Activated CD8-positive, alpha-beta T cell treated with anti-CD3 and anti-CD28 coated beads for 36 hours (primary cell): ENCODE measurements at places on chromosomes 13 and 19. TPM values are rescaled to one million over a fixed set of nuclear protein-coding genes. Genes with fewer than 3 reads are reported as not detected.

The F2RL3 gene
- total RNA-seq = not detected

DNA sequence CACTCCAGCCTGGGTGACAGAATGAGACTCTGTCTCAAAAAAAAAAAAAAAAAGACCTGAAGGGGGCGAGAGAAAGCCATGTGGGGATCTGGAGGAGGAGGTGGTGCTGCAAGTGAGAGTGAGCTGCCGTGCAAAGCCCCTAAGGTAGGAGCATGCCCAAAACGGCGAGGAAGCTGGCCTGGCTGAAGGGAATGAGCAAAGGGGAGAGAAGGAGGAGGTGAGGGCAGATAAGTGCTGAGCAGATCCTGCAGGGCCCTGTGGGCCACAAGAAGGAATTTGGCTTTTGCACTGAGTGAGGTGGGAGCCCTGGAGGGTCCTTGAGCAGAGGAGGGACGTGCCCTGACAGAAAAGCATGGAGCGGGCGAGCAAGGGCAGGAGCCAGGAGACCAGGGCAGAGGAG lies 19.4 kb upstream of the ADGRE5 start:
- H3K27me3 ChIP-seq = no peaks in the 10 kb centered on the region
- H3K36me3 ChIP-seq = peaks cover 2% of the 10 kb centered on the region
- H3K4me1 ChIP-seq = peaks cover 35% of the 10 kb centered on the region
- peak overlapping the region; percentile 72 for H3K4me3 ChIP-seq

The PLIN4 gene
- 0.05 TPM for total RNA-seq

DNA sequence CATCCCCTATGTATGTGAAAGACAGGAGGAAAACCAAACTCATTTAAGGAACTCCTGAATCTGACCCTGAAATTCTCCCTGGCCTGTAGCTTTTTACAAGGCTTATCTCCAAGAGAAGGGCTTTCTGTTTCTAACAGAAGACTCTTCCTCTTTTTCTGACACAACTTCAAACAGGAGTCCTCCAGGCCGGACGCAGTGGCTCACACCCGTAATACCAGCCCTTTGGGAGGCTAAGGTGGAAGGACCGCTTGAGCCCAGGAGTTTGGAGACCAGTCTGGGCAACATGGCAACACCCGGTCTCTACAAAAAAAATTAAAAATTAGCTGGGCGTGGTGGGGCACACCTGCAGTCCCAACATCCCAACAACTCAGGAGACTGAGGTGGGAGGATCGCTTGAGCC lies 41.9 kb downstream of the CARS2 start:
- no peak overlapping the region for H3K4me3 ChIP-seq
- H3K36me3 ChIP-seq = peaks cover 58% of the 10 kb centered on the region
- no peaks in the 10 kb centered on the region for H3K27me3 ChIP-seq
- H3K27ac ChIP-seq = no peak overlapping the region

GRCh38 chr13:26705536-26705935 lies 55.0 kb downstream of the GPR12 start:
- no peak overlapping the region for H3K4me3 ChIP-seq
- no peak overlapping the region for H3K27ac ChIP-seq
- H3K36me3 ChIP-seq = no peaks in the 10 kb centered on the region
- H3K27me3 ChIP-seq = no peaks in the 10 kb centered on the region
- no peaks in the 10 kb centered on the region for H3K4me1 ChIP-seq
- no peak for DNase-seq

DNA sequence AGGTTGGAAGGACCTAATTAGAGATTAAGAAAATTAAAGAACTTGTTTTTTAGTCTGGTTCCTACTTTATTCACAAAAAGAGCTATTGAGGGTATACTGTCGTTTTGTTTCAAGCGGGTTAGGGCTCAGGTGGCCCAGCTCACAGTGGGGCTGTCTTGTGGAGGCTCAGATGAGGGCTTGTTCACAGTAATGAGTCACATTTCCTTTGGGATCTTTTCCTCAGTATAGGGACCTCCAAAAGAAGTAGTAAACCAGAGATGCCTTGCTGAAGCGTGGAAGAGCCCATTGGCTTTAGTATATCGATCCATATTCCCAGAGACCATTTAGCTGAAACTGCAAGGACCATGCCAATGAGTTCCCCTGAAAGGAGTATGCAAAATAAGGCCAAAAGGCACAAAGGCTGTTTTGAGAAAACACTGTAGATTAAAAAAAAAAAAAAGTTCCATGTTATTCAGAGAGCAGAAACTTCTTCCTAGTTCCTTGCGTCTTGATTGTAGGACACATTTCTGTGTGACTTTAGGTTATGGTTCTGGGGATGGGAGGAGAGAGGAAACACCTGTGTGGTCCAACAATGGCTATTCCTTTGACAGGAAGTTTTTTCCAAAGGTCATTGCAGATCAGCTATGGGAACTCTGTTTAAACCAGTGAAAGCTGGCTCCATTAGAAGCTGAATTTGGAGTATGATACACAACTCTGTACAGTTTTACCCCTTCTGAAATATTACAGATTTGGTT lies 32.8 kb upstream of the GPI start:
- H3K27me3 ChIP-seq = no peaks in the 10 kb centered on the region
- H3K27ac ChIP-seq = no peak overlapping the region
- peaks cover 6% of the 10 kb centered on the region for H3K4me1 ChIP-seq
- DNase-seq = no peak
- peaks cover 10% of the 10 kb centered on the region for H3K36me3 ChIP-seq

- peak overlapping the region; percentile 37 for H3K4me3 ChIP-seq
- peak overlapping the region; percentile 34 for H3K27ac ChIP-seq
- H3K27me3 ChIP-seq = no peaks in the 10 kb centered on the region
- H3K36me3 ChIP-seq = peaks cover 8% of the 10 kb centered on the region
- no peak for DNase-seq
- peaks cover 34% of the 10 kb centered on the region for H3K4me1 ChIP-seq
Observed at GRCh38 chr19:1169921-1170885, 3.9 kb downstream of the SBNO2 start.

- peaks cover 45% of the 10 kb centered on the region for H3K36me3 ChIP-seq
- no peak overlapping the region for H3K27ac ChIP-seq
- H3K4me3 ChIP-seq = no peak overlapping the region
- no peak for DNase-seq
- no peaks in the 10 kb centered on the region for H3K27me3 ChIP-seq
Observed at GRCh38 chr19:10631874-10632273, 6.5 kb downstream of the SLC44A2 start.

GRCh38 chr13:30091691-30092090 lies 215.7 kb downstream of the KATNAL1 start:
- H3K4me3 ChIP-seq = no peak overlapping the region
- no peaks in the 10 kb centered on the region for H3K36me3 ChIP-seq

DNA sequence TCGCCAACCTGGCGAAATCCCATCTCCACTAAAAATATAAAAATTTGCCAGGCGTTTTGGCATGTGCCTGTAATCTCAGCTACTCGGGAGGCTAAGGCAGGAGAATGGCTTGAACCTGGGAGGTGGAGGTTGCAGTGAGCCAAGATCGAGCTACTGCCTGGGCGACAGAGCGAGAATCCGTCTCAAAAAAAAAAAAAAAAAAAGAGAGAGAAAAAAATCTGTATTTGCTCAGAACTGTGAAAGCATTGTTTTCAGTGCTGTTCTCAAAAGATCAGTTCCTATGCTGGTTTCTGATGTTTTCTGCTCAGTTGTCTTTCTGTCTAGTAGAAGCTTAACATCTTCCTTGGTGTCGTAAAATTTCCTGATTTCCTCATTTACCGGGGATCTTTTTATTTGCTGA lies 2.5 kb downstream of the SF3A2 start:
- peak overlapping the region; percentile 92 for H3K4me3 ChIP-seq
- peaks cover 56% of the 10 kb centered on the region for H3K4me1 ChIP-seq
- no peaks in the 10 kb centered on the region for H3K27me3 ChIP-seq
- peak overlapping the region; percentile 84 for H3K27ac ChIP-seq

- no peaks in the 10 kb centered on the region for H3K27me3 ChIP-seq
- no peaks in the 10 kb centered on the region for H3K4me1 ChIP-seq
- H3K36me3 ChIP-seq = no peaks in the 10 kb centered on the region
- no peak overlapping the region for H3K4me3 ChIP-seq
- no peak for DNase-seq
Observed at GRCh38 chr13:57969951-57970350, 338.4 kb downstream of the PCDH17 start.

- H3K27ac ChIP-seq = peak overlapping the region; percentile 79
- peak overlapping the region; percentile 86 for H3K4me3 ChIP-seq
- H3K4me1 ChIP-seq = peaks cover 72% of the 10 kb centered on the region
Observed at GRCh38 chr19:18421371-18421959, 2.3 kb downstream of the SSBP4 start.

GRCh38 chr13:44266772-44267171 lies 106.9 kb upstream of the SERP2 start:
- no peak overlapping the region for H3K4me3 ChIP-seq
- H3K27me3 ChIP-seq = peaks cover 2% of the 10 kb centered on the region
- H3K36me3 ChIP-seq = no peaks in the 10 kb centered on the region

- DNase-seq = peak; percentile 76
- peaks cover 25% of the 10 kb centered on the region for H3K27me3 ChIP-seq
- H3K27ac ChIP-seq = no peak overlapping the region
- no peak overlapping the region for H3K4me3 ChIP-seq
Observed at GRCh38 chr19:55212447-55212846, 3.1 kb upstream of the PTPRH start.

DNA sequence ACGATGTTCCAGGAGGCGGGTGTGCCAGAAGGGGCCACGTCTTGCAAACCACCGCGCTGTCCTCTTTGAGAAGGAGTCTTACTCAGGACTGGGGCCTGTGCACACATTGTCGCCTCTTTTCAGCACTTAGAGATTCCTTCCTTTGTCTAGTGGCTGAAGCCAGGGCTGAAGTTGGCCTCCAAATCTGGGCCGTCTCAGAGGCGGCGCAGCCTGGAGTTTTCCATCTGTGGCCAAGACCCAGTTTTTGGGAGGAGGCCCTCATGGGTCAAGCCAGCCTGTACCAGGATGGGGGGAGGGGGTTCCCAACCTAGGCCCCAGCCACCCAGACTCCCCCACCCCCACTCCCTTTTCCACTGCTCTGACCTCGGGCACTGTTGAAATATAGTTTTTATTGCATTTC lies 11.8 kb downstream of the ANO8 start:
- H3K4me3 ChIP-seq = peak overlapping the region; percentile 5
- H3K36me3 ChIP-seq = peaks cover 15% of the 10 kb centered on the region
- H3K27me3 ChIP-seq = no peaks in the 10 kb centered on the region
- DNase-seq = no peak
- H3K27ac ChIP-seq = no peak overlapping the region
- H3K4me1 ChIP-seq = peaks cover 5% of the 10 kb centered on the region

The SOX21 gene
- total RNA-seq = not detected

GRCh38 chr13:53054569-53054968 lies 26.0 kb downstream of the OLFM4 start:
- no peaks in the 10 kb centered on the region for H3K4me1 ChIP-seq
- H3K4me3 ChIP-seq = no peak overlapping the region
- no peaks in the 10 kb centered on the region for H3K36me3 ChIP-seq
- H3K27me3 ChIP-seq = no peaks in the 10 kb centered on the region
- H3K27ac ChIP-seq = no peak overlapping the region

DNA sequence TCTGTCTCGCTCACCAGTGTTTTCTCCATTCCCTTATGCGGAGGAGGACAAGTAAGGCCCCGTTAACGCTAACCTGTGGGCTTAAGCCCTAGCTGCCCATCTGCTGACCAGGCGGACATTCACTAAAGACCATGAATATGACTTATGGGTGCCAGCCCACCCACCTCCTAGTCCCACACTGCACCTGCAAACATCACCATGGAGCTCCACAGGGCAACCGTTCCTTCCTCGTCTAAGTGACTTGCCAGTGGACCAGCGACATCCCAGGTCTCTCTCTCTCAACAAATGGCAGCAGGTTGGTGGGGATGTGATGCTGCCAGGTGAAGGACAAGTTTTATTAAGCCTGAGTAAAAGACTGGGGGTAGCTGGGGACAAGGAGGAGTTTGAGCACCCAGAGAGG lies 55.2 kb downstream of the CCDC70 start:
- H3K27ac ChIP-seq = no peak overlapping the region
- H3K4me1 ChIP-seq = peaks cover under 1% of the 10 kb centered on the region
- no peak overlapping the region for H3K4me3 ChIP-seq
- no peak for DNase-seq
- H3K36me3 ChIP-seq = no peaks in the 10 kb centered on the region

- no peaks in the 10 kb centered on the region for H3K4me1 ChIP-seq
- H3K27me3 ChIP-seq = no peaks in the 10 kb centered on the region
- H3K36me3 ChIP-seq = no peaks in the 10 kb centered on the region
- H3K27ac ChIP-seq = no peak overlapping the region
Observed at GRCh38 chr13:76677043-76677442, 209.2 kb downstream of the KCTD12 start.
